EL (cell line): ENCODE measurements at places on chromosomes 3 and 15.

- peak; percentile 48 for DNase-seq
Measured at GRCh38 chr3:115655761-115656282, 32.5 kb downstream of the GAP43 start.

DNA sequence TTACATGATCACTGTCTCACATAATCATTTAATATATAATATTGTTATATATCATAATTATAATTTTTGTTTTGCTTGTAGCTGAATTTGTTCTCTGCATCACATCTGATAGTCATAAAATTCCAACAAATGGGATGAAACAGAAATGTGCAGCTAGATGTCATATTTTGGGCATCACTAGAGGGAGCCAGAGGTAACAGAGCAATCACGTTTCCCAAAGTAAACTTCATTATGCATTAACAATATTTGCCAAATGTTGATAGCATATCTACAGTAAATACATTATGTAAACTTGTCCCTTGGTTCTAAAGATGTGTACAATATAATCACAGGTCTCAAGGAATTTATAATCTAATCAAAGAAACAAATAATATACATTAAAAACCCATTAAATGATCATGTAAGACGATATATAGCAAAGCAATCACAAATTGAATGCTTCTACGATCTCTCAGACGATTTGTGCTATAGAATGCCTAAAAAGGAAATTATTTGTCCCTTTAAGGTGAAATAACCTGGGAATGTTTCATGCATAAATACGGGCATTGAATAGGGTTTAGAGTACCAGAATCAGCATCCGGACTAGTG, 234.2 kb upstream of the MCTP2 start:
- no peak for DNase-seq

- no peak for DNase-seq
Measured at GRCh38 chr3:196883361-196883760, 15.6 kb downstream of the SENP5 start.

GRCh38 chr3:50274371-50275104, 4.3 kb upstream of the LSMEM2 start:
- DNase-seq: peak; percentile 52

DNA sequence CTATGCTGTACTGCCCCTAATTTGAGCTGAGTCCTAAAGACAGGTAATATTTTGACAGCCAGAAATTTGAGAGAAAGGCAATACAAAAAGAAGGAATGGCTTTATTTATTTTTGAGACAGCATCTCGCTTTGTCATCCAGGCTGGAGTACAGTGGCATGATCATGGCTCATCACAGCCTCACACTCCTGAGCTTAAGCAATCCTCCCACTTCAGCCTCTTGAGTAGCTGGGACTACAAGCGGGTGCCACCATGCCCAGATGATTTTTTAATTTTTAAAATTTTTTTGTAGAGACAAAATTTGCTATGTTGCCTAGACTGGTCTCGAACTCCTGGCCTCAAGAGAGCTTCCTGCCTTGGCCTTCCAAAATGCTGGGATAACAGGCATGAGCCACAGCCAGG, 77.4 kb upstream of the SLC4A7 start:
- DNase-seq: no peak

DNA sequence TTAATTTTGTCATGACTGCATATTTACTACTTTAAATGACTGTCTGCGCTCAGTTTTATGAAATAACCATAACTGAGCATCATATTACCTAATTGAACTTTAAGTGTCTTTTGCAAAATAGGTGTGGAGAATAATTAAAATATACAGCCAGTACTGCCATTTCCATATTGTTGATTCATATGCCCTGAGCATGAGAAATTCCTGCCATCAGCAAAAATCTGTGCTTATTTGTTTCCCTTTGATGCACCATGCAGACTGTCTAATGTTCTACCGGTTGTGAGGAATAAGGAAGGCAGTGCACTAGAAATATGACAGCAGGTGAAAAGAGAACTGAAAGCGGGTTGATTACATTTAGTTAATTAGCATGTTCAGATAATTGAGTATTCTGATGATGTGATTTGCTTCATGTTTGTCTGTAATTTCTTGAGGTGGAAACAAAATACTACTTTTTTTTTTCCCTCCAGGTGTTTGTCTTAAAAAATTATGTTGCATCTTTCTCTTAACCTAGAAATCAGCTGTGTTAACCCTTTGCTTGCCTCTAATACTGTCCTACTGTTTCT, 229.4 kb upstream of the AZI2 start:
- no peak for DNase-seq

DNA sequence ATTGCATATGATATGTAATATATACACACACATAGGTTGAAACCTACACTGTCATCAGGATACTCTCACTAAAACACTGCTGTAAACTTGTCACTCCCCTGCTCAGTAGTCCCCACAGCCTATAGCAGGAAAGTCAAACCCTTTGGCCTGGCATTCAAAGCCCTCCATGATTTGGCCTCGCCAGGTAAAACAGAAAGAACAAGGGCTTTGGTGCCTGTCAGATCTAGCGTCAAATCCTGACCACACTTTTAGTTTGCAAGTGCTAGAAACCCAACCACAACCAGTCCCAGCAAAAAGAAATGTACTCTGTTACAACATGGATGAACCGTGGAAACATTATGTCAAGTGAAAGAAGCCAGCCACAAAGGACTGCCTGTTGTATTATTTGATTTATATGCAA, 11.4 kb downstream of the CRABP1 start:
- DNase-seq: no peak

GRCh38 chr3:23767546-23767945, 38.2 kb upstream of the UBE2E1 start:
- DNase-seq: no peak

GRCh38 chr15:68409736-68410370, 22.1 kb downstream of the ITGA11 start:
- DNase-seq: no peak

DNA sequence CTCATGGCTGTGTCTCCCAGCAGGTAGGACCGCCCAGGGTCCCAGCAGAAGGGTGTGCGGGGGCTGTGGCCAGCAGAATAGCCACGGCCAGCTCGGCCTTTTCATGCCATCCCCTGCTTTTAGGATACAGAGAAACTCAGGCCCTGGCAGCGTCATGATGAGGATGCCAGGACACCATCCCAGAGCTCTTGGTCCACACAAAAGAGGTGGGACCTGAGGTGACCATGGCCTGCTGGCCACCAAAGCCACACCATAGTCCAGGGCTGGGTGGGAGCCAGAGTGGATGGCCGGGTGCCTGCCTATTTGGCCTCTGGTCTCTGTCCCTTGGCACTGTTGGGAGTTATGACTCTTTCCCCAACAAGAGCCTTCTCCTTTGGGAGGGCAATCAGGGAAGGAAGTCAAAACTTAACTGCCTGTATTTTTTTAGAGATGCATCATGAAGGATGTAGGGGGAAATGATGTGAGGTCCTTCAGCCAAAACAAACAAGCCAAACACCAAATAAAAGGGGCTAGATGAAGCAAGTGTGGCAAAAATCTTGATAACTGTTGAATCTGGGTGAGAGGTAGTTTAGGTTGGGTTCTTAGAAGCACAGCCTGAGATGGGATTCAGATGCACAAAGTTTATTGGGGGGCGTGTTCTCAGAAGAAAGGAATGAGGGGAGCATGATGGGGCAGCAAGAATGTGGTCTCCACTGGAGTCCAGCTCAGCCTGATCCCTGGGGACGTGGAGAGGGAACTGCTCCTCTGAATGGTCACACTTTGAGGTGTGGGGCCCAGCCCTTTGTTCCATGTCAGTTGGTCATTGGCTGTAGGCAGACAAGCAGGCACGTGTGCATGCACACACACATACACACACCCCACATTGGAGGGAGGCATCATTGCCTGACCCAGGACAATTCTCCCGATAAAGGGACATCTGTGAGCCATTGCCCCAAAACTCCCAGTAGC, 33.2 kb downstream of the SMAD6 start:
- DNase-seq: peak; percentile 62

GRCh38 chr15:87527875-87528274, 728.7 kb downstream of the NTRK3 start:
- peak; percentile 4 for DNase-seq
